Colonic mucosa (tissue), 4 donors: ENCODE measurements at places on chromosomes 12 and 14. TPM values are rescaled to one million over a fixed set of nuclear protein-coding genes. Genes with fewer than 3 reads are reported as not detected.

DNA sequence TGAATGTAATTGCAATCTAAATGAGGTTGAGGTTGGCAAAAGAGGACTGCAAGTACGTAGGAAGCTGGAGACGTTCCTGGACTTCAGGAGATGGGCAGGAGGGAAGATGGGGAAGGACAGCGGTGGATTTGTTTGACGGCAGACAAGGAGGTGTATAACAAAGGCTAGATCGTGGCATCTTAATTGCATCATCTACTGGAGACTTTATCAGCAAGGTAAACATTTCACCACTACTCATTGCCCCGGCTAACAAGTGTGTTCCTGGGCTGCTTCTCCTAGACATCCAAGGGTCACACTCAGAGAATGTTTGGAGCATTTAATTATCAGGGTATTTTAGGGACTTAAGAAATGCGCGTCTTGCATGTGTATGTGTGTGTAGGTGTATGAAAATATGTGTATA is 128.5 kb downstream of the KCNK10 start:
- no peak overlapping the region for H3K27ac ChIP-seq
- no peak for DNase-seq
- no peak overlapping the region for H3K4me3 ChIP-seq
- H3K4me1 ChIP-seq: no peaks in the 10 kb centered on the region
- H3K36me3 ChIP-seq: no peaks in the 10 kb centered on the region

DNA sequence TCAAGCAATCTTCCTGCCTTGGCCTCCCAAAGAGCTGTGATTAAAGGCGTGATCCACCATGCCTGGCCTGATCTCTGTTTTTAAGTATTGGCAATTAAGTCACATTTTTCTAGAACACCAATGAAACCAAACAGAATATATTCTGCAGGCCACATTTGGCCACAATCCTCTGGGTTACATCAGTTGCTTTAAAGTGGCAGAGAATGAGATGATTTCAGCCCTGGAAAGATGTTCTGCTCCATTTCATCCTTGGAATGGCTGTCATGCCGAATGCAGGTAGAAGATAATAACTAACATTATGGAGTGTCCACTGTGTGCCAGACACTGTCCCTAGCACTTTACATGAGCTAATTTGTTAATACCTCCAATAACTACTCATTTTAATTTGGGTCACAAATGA is 154.4 kb downstream of the PTPN11 start:
- H3K4me3 ChIP-seq: no peak overlapping the region
- peaks cover 5% of the 10 kb centered on the region for H3K27me3 ChIP-seq
- no peaks in the 10 kb centered on the region for H3K4me1 ChIP-seq
- H3K27ac ChIP-seq: no peak overlapping the region

GRCh38 chr12:11814374-11814773 is 164.9 kb downstream of the ETV6 start:
- H3K36me3 ChIP-seq: no peaks in the 10 kb centered on the region
- no peaks in the 10 kb centered on the region for H3K27me3 ChIP-seq
- peaks cover 23% of the 10 kb centered on the region for H3K4me1 ChIP-seq
- DNase-seq: no peak
- no peak overlapping the region for H3K4me3 ChIP-seq

GRCh38 chr14:48788771-48789170 is 797.4 kb downstream of the RPS29 start:
- no peaks in the 10 kb centered on the region for H3K36me3 ChIP-seq
- H3K4me1 ChIP-seq: no peaks in the 10 kb centered on the region
- no peak for DNase-seq

MFAP5 gene
- 4.6 TPM for total RNA-seq

DNA sequence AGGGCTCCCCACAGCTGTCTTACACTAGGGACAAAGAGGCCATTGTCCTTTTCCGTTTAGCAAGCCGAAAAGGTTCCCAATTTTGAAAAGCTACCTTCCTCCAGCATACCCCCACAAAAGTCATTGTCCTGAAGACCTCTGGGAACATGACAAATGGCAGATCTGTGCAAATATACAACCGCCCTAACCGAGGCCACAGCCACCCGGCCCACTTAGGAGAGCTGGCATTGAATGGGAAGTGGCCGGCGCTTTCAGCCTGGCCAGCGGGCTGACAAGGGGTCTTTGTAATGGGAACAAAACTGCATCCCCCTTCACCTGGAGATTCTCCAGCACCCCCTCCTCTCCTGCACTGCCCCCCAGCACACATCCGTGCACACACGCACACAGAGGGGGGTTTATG is 48.1 kb upstream of the VASH1 start:
- H3K36me3 ChIP-seq: no peaks in the 10 kb centered on the region
- H3K27ac ChIP-seq: no peak overlapping the region
- no peaks in the 10 kb centered on the region for H3K4me1 ChIP-seq

DNA sequence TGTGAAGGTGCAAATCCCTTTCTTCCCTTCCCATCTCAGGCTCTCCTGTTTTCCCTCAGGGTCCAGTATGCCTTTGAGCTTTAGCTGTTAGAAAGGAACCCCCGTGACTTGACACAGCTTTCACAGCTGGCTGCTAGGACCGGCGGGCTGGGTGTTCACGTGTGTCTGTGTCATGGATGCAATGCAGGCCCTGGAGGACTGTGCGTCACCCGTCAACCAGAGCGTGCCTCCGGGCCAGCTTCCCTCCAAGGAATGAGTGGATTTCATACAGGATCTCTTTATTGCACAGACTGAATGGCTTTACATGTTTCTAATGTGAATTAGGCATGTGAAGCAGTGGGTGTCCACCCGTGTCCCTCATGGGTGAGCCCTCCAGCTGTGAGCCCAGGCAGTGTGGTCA is 77.4 kb downstream of the AACS start:
- no peaks in the 10 kb centered on the region for H3K36me3 ChIP-seq
- H3K4me1 ChIP-seq: no peaks in the 10 kb centered on the region
- no peak overlapping the region for H3K4me3 ChIP-seq
- no peak for DNase-seq
- H3K27me3 ChIP-seq: no peaks in the 10 kb centered on the region

- no peak overlapping the region for H3K4me3 ChIP-seq
- DNase-seq: no peak
- H3K27me3 ChIP-seq: no peaks in the 10 kb centered on the region
- no peaks in the 10 kb centered on the region for H3K4me1 ChIP-seq
- no peak overlapping the region for H3K27ac ChIP-seq
Measured at GRCh38 chr12:83805873-83806272, 1106.7 kb downstream of the SLC6A15 start.

GPX2 gene
- total RNA-seq: 682 TPM
